ENCODE measurements at places on chromosomes 1 and 21.
A peak's percentile ranks its signal among the peaks of the same experiment; 100 is the strongest.

DNA sequence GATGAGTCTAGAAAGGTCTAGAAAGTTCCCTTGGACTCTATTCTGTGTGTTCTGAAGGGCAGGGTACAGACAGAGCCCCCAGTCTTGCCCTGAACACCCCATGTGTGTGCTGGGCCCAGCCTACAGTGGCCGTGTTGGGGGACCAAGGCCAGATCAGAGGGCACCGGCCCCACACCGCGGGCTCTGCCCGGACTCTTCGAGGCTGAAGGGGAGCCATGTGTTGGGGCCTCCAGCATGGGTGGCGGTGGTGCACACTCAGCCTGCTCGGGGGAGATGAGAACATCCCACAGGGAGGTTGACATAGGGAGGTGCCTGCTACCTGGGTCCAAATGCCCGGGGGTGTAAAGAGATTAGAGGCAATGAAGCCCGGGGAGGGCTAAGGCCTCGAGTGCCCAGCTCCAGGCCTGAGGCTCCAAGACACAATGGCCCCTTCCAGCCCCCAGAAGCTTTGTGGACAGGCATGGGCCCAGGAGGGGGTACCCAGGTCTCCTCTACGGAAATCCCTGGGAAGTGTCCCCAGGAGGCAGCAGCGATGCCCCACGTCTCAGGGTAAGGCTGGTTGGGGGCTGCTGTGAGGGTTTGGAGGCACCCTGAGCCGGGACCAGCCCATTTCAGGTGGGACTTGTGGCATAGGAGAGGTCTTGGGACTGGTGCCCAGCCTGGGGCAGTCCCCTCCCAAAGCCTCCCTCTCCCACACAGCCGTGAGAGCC is 12.1 kb downstream of the ARHGEF16 start:
- DNase-seq = no peak

DNA sequence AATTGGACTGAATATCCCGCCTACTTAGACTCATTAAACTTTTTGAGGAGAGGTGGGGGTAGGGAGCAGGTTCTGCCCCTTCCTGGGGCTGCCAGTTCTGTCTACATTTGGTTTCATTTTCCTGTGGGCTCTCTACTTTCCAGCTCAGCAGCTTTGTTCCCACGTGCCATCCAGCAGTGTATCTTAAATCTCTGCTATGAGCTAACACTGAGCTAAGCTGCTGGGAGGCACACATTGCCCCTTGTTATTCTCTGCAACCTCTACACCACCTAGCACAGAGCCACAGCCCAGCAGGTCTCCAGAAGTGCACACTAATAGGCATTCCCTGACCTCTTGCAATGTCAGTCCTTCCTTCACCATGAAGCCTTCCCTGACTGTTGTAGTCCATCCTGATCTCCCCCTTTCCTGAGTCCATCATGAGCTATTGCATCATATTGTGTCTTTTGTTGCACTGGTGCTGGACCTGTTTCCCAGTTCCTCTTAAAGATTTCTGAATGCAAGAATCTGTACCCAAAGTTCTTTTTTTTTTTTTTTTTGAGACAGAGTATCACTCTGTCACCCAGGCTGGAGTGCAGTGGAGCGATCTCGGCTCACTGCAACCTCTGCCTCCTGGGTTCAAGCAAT is 28.7 kb upstream of the NRDC start:
- DNase-seq = no peak

DNA sequence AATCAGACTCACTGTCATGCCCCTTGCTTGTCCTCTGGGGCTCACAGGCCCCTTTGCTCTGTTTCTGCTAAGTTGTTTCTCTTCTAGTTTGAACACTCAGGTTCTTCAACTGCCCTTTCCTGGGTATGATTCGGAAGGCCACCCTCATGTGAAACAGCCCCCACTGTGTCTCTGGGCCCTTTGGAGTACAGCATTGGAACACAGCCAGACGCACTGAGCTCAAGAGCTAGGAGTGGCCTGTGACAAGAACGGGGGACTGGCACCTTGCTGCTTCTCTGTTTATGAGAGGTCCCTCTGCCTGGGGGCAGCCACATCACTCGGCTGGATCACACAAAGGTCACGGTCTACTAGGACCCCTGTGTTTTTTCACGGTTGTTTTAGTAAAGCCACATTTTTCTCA is 114.4 kb upstream of the ZC3H12A start:
- DNase-seq = no peak

DNA sequence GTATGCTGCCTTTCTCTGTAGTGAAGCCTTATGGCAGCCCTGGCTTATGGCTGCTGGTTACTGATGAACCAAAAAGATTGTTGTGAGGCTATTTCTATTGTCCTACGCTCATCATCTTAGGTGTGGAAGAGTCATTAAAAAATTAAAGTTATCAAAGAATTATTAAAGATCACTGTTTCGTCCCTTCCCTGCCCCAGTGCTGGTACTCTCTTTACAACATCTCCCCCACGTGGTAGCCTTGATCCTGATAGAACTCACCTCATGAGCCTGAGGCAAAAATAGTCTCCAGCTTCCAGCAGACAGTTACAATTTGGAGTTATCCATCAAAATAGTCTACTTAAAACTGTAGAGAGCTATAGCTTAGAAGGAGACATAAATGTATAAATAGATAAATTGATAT is 201.5 kb downstream of the S1PR1 start:
- DNase-seq = no peak

DNA sequence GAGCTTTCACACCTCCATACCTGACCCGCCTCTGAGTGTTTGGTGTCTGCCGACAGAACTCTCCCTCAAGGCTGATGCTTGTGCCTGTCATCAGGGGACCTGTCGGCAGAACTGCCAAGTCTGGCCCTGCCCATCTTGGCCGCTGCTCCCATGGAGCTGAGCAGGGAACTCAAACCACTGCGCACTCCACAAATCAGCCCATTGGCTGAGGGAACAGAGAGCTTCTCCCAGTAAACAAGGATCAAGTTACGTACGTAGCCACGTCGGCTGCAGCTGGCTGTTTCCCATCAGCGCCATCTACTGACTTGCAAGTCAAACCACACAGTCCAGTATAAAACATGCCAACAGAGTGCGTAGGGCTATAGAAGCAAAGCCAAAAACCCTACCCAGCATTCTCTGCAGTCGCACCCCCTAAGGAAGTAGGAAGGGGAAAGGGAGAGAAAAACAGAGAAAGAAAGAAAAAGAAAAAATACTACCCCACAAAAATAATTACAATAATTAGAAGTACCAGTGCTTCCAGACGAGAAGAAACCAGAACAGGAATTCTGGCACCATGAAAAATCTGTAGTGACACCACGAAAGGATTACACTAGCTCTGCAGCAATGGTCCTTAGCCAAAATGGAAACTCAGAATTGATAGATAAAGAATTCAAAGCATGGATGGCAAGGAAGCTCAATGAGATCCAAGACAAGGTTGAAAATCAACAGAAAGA is 13.1 kb downstream of the KRTAP13-1 start:
- no peak for DNase-seq

DNA sequence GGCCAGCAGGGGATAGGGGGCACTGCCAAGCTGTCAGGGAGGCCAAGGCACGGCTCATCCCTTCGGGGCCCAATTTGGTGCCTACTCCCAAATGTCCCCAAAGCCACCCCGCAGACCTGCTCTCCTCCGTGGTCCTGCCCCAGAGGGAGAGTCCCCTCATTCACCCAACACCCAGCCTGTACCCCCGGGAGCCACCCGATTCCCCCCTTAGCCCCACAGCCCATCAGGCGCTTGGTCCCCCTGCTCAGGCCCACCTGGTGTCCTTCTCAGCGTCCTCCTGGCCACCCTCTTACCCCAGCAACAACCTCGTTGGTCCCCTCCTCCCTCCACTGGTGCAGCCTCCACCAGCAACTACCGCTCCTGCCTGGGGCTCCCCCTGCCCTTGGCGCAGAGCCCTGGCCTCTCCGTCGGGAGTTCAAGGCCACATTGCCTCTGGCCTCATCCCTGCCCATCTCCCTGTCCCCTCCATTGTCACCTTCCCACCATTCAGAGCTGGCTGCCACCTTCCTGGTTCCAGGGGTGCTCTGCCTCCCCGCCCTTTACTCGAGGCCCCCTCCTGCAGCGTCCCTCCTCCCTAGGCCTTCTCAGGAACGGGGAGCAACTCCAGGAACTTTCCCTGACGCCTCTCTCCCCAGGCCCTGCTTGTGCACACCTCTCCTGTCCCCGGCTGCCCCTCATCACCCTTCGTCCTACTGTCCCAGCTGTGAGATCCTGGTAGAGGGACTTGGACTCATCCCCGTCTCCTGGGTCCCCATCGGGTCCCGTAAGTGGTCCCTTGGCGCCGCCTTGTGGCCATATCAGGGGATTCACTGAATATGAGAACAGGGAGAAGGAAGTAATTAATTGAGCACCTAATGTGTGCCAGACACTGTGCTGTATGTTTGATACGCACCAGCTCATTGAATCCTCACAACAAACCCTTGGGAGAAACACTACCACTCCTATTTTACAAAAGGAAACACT is 73.9 kb downstream of the RAP1GAP start:
- DNase-seq = peak; percentile 34

- peak; percentile 30 for DNase-seq
These were observed at the start of gene SLC25A24 for GRCh38 chr1:108199781-108200686. Gene SLC25A24, minus strand, starts transcription at chr1:108200343. Its CDS starts 205 bp downstream, at chr1:108200138.

GRCh38 chr1:3355894-3356826 is 98.3 kb upstream of the ARHGEF16 start:
- DNase-seq = no peak
